ENCODE measurements at places on chromosomes 3 and 15.

GRCh38 chr15:25251700-25252390 lies 187.0 kb downstream of the UBE3A start:
- no peak for DNase-seq

- no peak for DNase-seq
These were observed 212.3 kb upstream of the LRRFIP2 start for GRCh38 chr3:37386627-37387230.

DNA sequence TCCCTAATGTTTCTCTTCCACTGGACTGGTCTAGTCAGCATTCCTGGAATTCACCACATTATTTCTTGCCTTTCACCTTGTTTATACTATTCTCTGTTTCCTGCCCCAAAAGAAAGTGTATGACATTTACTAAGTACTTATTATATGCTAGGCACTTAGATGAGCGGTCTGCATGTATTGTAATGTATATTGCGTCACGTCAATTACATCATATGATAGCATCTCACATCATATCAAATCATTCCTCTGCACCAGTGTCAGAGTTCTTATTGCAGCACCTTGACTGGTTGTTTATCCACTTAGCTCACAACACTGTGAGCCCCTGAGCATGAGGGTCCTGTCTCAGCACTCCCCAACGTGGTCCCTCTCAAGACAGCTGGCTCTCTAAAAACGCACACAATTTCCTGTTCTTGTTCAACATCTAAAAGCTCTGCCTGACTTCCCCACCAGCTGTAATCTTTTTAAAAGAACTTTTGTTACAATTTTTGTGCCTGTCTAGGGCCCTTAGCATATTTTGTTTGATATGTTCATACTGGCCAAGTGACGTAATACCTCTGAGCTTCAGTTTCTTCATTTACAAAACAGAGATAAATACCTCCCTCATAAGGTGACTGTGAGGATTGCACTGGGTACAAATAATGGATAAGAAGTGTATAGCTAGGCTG lies 58.8 kb downstream of the ARHGAP31 start:
- DNase-seq: peak; percentile 62

DNA sequence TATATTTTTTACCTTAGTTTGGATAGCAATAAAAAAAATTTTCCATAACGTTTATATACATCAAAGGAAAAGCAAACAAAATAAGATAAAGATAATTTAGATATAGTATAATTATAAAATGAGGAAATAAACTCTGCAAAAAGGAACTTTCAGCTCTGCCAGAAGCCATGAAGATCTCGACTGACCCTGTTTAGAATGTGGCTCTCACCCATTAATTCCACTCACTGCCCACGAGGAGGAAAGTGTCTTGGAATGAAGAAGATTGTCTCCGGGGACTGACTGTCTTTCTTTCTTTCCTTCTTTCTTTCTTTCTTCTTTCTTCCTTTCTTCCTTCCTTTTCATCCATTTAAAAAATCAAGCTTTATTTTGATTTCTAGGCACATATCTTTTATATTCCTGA lies 20.1 kb upstream of the PRR20G start:
- DNase-seq: no peak

Measured in PC-3 (cell line).